ENCODE measurements at places on chromosomes 1 and 21.

DNA sequence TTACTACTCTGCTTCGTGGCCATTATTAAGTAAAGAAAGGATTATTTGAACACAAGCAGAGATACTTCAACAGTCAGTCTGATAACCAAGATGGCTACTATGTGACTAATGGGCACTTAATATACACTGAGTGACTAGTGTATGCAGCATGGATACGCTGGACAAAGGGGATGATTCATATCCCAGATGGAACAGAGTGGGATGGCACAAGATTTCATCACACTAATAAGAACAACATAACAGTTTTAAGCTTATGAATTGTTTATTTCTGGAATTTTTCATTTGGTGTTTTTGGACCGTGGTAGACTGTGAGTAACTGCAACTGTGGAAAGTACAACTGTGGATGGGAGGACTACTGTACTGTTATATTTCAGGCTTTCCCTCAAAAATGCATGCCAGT lies 9.4 kb downstream of the ZCCHC17 start:
- DNase-seq, result no peak

DNA sequence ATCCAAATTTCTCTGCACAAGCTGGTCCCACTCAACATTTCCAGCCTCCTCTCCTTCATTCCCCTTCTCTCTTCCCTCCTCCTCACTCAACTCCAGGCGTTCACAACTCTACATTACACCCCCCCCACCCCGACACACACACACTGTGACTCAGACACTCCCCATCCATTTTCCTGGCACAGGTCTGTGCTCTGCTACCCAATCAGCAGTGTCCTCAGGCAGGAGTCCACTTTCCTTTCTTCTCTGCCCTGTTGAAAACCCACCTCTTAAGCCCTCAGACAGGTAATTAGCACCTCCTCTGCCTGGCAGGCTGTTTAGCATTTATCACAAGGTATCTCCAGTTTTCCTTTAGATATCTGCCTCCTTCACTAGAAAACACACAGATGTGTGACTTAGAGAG lies 8.8 kb upstream of the LMX1A start:
- DNase-seq, result no peak

DNA sequence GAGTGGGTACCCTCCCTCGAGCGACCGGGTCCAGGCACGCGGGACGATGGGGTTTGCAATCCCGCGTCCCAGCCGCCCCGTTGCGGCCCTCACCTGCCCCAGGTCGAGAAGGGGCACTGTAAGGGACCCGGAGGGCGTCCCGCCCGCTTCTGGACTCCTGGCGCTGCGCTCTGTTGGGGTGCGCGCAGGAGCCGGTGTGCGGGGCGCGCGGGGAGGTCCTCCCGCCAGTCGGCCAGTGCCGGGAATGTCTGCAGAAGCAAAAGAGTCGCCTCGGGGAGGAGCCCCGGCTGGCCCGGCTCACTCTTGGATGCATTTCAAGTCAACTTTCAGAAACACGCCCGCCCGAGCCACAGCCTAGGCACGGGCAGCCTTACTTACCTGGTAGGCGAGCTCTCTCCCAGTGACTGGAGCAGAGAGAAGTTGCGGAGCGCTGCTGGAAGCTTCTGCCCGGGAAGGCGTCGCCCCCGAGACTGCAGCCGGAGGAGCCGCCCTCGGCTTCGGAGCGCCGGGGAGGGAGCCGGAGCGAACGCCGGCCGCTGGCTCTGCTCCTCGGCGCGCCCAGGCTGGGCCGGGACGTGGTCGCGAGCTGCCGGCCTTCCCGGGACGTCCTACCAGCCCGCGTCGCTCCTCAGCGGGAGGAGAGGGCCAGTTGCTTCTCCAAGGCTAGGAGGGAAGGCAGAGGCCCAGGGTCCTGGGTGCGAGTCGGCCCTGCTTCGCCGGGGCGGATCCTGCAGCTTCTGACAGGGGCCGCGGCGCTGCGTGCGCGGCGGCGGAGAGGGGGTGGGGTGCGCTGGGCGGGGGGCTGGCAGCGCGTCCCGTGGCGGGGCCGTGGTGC lies at the start of gene LMX1A:
LMX1A (minus strand) TSS at position 739 of the 835 bp plus-strand sequence. CDS start 1,156 bp downstream, outside the sequence.
- no peak for DNase-seq

GRCh38 chr1:155106862-155107261 lies 20.8 kb upstream of the EFNA1 start:
- DNase-seq, result no peak

DNA sequence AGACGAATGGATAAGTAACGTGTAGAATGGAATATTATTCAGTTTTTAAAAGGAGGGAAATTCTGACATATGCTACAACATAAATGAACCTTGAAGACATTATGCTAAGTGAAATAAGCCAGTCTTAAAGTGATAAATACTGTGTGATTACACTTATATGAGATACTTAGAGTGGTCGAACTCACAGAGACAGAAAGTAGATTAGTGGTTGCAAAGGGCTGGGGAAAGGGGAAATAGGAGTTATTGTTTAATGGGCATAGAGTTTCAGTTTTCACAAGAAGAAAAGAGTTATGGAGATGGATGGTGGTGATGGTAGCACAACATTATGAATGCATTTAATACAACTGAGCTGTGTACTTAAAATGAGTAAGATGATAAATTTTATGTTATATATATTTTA lies 14.7 kb upstream of the AHCYL1 start:
- no peak for DNase-seq

DNA sequence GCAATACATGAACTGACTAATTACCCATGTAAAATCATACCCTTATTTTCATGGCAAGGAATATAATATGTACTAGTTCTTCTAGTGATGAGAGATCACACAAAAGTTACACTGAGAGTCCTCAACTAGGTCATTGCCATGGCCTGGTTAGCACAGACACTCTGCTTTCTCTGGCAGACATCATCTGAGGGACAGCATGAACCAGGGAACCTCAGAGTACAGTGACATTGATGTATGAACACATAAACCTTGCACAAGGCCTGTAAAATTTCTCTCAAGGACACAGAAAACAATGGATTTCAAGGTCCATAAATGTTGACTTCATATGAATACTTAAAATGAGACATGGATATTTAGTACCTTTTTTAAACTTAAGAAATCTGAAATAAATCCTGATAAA lies 108.8 kb upstream of the MAGI3 start:
- no peak for DNase-seq

GRCh38 chr1:147267711-147268110 lies 25.2 kb downstream of the CHD1L start:
- DNase-seq, result no peak

DNA sequence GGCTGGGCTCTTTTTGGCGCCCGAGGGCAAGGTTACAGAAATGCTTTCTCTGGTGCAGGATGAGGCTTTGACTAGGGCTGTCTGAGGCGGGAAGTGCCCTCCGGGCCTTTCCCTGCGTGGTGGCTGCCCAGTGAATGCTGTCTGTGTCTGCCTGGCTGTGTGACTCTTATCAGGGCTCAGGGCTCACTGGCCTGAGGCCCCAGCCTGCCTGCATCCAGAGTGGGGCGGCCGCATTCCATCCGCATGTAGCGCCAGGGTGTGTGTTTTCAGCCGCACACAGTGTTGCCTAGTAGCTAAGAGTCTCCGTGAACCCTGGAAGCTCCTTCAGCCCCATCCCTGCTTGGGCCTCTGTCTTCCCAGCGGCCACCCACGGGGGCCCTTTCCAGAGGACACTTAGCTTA lies 59.1 kb downstream of the FAAP20 start:
- no peak for DNase-seq

DNA sequence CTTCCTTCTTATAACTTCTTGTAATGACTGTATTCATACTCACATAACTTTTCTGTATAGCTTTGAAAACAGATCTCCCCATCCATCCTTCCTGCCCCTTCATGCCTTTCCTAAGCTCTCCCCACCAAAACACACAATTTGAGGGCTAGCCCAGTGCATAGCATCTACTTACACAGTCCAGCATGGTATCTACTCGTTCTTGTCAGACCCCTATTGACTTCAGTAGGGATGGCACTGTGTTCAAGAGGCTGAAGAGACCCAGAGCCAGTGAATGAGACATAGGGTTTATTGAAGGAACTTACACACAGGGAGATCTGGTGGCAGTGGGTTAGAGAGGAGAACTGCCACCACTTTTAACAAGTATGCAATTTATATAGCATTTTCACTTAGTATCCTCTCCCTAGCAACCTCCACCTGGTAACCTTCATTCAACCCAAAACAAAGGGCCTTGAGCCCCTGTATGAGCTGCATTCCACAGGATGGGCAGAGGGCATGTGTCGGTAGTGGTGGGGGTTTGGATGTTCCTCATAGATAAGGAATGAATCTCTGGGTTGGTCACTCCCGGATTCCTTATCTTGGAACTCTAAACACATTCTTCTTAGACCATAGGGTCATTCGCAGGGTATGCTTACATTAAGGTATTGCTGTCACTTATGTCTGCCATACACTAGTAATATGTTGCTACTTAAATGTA lies 64.9 kb upstream of the GNG12 start:
- DNase-seq, result no peak

Data from T-helper 9 cell (primary cell).